Mesenchymal stem cell (in vitro differentiated cells and primary cell): ENCODE measurements at places on chromosomes 6 and 20.

DNA sequence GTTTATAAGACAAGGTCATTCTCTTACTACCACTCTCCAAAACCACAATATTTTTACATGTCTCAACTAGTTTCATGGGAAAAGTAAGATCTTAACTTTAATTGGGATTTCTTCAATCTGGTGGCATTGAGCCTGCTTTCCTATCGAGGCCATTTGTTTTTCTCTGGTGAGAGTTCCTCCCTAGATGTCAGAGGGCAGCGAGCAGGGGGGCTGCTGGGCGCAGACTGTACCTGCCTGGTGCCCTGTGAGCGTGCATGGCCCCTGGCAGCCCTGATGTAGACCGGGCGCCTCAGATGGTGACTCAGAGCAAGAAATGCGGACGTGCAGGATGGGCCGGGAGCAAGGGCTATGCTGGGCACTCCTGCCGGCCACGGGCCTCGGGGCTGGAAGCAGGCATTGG lies 27.2 kb downstream of the ERMARD start:
- H3K27me3 ChIP-seq, result no peaks in the 10 kb centered on the region
- H3K27ac ChIP-seq, result no peak overlapping the region
- H3K4me1 ChIP-seq, result peaks cover 18% of the 10 kb centered on the region
- H3K4me3 ChIP-seq, result no peak overlapping the region
- DNase-seq, result no peak

DNA sequence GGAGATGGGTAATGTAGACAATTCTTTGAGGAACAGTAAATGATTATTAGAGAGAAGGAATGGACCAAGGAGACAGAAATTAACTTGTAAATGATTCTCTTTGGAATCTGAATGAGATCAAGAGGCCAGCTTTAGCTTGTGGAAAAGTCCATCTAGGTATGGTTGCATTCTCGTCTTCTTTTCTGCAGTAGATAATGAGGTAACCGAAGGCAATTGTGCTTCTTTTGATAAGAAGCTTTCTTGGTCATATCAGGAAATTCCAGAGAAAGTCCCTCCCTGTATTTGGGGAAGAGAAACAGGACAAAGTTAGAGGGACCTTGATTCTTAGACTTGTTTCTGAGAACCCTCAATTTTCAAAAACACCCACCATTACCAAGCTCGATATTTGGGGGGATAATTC lies 109.1 kb upstream of the PRSS16 start:
- no peak overlapping the region for H3K4me3 ChIP-seq
- DNase-seq, result no peak
- H3K27me3 ChIP-seq, result no peaks in the 10 kb centered on the region
- H3K27ac ChIP-seq, result no peak overlapping the region
- peaks cover 6% of the 10 kb centered on the region for H3K4me1 ChIP-seq

- H3K27me3 ChIP-seq, result no peaks in the 10 kb centered on the region
- DNase-seq, result no peak
- H3K4me3 ChIP-seq, result no peak overlapping the region
- H3K4me1 ChIP-seq, result no peaks in the 10 kb centered on the region
Observed at GRCh38 chr6:76615395-76615794, 542.9 kb upstream of the IMPG1 start.

- no peak overlapping the region for H3K27ac ChIP-seq
- no peak for DNase-seq
- H3K4me1 ChIP-seq, result peaks cover 15% of the 10 kb centered on the region
- H3K4me3 ChIP-seq, result no peak overlapping the region
Observed at GRCh38 chr20:18537651-18538050, 29.6 kb upstream of the SMIM26 start.

GRCh38 chr20:48965189-48965910 lies 43.8 kb downstream of the ARFGEF2 start:
- H3K4me1 ChIP-seq, result no peaks in the 10 kb centered on the region
- H3K36me3 ChIP-seq, result peaks cover 69% of the 10 kb centered on the region
- H3K4me3 ChIP-seq, result no peak overlapping the region
- DNase-seq, result no peak

DNA sequence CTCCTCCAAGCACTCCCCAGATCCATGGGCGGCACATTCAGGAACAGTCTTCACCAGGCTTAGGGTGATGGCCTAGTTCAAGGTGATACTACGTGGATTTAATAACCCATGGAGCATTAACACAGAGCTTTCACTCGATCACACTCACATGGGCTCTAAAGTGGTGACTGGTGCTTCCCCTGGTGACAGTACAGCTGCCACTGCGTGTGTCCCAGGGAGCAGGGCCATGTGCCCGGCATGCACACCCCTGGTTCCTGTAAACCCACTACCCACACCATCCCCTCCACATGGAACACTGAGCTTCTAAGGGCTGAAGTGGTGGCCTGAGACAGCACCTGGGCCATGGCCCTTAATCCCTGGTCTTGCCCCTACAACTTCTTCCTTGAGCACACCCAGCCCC lies 27.8 kb upstream of the APMAP start:
- H3K27ac ChIP-seq, result no peak overlapping the region
- no peaks in the 10 kb centered on the region for H3K27me3 ChIP-seq
- no peak overlapping the region for H3K4me3 ChIP-seq
- no peak for DNase-seq

- peaks cover 28% of the 10 kb centered on the region for H3K27me3 ChIP-seq
- no peaks in the 10 kb centered on the region for H3K36me3 ChIP-seq
- DNase-seq, result peak; percentile 39
- no peak overlapping the region for H3K4me3 ChIP-seq
Observed at GRCh38 chr20:10239954-10240353, 21.3 kb downstream of the SNAP25 start.

DNA sequence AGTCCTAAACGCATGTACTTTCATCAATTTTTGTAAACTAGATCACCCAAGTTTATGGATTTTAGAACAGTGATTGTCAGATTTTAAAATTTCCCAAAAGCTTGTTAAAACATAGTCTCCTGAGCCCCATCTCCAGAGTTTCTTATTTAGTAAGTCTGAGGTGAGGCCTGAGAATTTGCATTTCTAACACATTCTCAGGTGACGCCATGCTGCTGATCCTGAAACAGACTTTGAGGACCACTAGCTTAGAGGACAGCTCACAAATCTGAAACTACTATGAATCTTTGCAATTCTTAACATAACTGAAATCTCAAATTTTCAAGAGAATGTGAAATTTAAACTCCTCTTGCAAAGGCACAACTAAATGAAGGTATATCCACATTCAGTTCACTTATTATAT lies 37.8 kb upstream of the MLIP start:
- H3K27ac ChIP-seq, result no peak overlapping the region
- H3K4me3 ChIP-seq, result no peak overlapping the region
- DNase-seq, result no peak
- H3K4me1 ChIP-seq, result peaks cover 2% of the 10 kb centered on the region
- no peaks in the 10 kb centered on the region for H3K27me3 ChIP-seq

- H3K27ac ChIP-seq, result peak overlapping the region; percentile 31
- H3K36me3 ChIP-seq, result no peaks in the 10 kb centered on the region
- no peak for DNase-seq
- no peak overlapping the region for H3K4me3 ChIP-seq
- no peaks in the 10 kb centered on the region for H3K27me3 ChIP-seq
Observed at GRCh38 chr20:23205211-23205610, 119.1 kb upstream of the CD93 start.
